Retina (tissue), 1 donor: ENCODE measurements at places on chromosomes 13 and 19.

GRCh38 chr13:26749285-26749684 lies 11.3 kb downstream of the GPR12 start:
- DNase-seq: no peak

DNA sequence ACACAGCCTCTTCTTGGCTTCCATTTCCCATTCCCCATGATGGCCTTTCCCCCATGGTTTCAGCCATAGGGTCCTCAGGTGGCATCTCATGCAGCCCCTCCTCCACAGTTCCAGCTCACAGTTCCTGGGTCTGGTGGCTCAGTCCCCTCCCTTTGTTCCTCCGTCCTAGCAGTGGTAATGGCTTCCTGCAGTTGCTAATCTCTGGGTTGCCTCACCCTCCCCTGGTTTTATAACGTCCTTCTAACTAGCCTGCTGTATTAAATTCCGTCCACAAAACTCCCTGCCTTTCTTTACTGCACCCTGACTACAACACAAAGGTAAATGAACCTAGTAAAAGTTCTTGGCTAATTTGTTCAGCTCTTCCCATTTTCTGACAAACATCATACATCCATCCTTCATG lies 30.9 kb downstream of the CCDC70 start:
- DNase-seq: no peak

DNA sequence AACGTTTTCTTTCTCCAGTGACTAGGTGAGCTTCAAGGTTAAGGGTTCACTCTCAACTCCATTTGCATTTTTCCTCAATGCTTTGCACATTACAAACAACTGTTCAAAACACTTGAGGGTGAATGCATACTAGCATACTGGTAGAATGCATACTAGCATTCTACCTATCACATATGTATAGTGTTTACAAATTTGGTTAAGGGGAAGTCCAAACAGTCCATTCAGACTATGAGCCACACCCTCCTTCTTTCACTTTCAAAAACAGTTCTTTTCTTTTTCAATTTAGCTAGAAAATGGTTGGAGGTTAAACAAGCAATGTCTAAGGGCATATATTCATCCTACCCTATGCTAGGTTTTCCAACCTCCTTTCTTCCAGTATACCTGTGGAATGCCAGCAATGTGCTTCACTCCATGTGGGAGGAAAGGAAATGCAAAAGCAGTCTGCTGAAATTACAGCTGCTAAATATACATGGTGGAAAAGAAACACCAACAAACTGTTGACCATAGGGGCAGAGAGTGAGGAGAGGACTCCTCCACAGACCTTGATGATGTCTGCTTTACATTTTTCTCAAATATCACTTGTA lies 102.6 kb downstream of the DOCK9 start:
- DNase-seq: no peak

GRCh38 chr13:21967871-21968270 lies 297.0 kb downstream of the FGF9 start:
- DNase-seq: no peak
